ENCODE measurements at places on chromosomes 2 and 18.

DNA sequence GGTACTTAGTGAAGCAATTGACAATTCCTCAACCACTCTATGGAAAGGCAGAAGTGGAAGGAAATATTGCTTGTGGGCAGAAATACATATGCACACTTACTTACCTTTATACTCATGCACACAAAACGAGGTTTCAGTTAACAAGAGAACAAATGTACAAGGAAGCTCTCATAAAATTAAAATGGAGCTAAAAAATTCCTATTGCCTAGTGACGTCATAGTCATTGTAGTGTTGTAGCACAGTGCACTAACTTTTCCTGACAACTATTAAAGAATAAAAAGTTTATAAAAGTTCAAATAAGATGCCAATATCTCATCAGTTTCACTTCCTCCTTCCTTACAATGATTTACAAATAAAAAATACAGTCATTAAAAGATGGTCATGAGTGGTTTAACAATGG lies 1161.9 kb upstream of the NRXN1 start:
- DNase-seq: no peak

DNA sequence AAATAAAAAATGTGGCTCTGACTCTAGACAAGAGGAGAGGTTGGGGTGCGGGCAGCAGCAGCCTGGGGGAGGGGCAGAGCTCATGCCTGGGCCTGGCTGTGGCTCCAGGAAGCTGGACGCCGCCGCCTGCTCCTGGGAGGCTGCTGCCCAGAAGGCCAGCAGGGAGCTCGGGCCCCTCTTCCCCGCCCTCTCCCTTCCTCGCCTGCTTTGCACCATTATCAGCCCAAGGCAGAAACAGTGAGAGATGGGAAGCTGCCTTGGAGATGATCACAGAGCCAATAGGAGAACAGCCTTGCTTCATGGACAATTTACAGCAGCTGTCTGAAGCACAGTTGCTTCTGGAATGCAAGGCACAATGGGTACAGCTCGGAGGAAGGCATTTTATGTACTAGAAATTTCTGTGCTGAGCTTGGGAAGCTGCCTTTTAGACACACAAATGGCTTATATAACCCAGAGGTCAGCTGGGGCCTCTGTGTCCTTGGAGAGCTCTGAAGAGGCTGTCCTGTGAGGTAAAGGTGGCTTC lies 55.3 kb upstream of the AFF3 start:
- DNase-seq: no peak

DNA sequence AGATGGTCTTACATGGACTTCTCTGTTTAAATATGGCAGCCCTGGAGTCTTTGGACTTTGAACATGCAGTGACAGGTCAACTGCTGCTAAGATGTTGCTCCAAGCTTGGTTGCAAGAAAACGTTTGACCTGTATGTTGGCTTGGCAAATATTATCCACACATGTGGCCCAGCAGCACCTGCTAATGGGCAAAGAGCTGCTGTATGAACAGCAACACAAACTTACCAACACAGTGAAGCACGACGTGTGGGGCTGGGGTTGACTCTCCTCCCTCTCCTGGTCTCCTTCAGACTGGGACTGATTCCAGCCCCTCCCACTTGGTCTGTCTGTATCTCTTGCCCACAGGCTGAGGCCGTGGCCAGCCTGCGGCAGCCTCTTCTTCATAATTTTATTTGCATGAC lies 3.8 kb downstream of the KCNE4 start:
- DNase-seq: no peak

- no peak for DNase-seq
Observed at GRCh38 chr2:124091721-124092120, 66.6 kb downstream of the CNTNAP5 start.

- DNase-seq: no peak
Observed at GRCh38 chr2:20222014-20222768, 2.7 kb downstream of the SDC1 start.

- no peak for DNase-seq
Observed at GRCh38 chr2:111667542-111668273, 216.3 kb downstream of the ANAPC1 start.

DNA sequence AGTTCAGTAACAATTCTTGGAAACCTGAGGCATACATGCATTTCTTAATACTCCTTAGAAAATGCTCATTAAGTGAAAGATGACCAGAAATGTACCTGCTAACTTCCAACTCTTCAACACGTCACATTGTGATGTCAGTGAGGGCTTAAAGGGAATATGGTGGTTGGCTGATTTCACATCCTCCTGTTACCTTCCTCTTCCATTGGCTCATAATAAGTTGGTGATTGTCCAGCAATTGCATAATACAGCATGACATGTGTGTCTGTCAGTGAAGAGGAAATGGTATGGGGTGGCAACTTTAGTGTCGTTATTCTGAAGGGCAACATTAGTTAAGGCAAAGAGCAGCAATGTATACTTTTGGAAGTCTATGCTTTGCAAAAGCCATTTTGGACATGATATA lies 26.0 kb downstream of the PLEK start:
- no peak for DNase-seq

DNA sequence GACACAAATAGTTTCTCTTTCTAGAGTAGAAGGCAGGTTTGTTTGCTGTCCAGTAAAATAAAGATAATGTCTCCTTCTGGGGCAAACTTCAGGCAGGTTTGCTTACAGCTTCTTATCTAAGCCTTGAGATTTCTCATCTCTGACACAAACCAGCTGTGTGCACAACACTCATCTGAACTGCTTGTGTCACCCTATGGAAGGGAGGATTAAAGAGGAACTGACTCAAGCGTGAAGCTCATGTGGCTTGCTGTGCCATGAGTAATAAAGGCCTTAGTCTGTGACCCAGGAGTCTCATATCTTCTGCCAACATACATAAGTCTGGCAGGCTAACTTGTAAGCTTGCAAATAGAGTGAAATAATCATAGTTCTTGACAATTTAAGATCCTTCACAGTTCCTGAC lies 24.2 kb upstream of the CPO start:
- DNase-seq: no peak
